ENCODE measurements at places on chromosomes 1 and 21. TPM values are rescaled to one million over a fixed set of nuclear protein-coding genes. Genes with fewer than 3 reads are reported as not detected.

- H3K27me3 ChIP-seq: peaks cover 86% of the 10 kb centered on the region
- H3K27ac ChIP-seq: no peak overlapping the region
- no peak overlapping the region for H3K4me3 ChIP-seq
- H3K36me3 ChIP-seq: no peaks in the 10 kb centered on the region
- no peak for DNase-seq
These were observed 65.8 kb downstream of the SYT2 start for GRCh38 chr1:202644219-202645096.

- no peaks in the 10 kb centered on the region for H3K36me3 ChIP-seq
- H3K27me3 ChIP-seq: no peaks in the 10 kb centered on the region
- no peak for DNase-seq
- H3K4me3 ChIP-seq: no peak overlapping the region
- H3K4me1 ChIP-seq: no peaks in the 10 kb centered on the region
- no peak overlapping the region for H3K27ac ChIP-seq
These were observed 102.2 kb downstream of the FCRL5 start for GRCh38 chr1:157450106-157450505.

The LAD1 gene
- not detected for total RNA-seq

DNA sequence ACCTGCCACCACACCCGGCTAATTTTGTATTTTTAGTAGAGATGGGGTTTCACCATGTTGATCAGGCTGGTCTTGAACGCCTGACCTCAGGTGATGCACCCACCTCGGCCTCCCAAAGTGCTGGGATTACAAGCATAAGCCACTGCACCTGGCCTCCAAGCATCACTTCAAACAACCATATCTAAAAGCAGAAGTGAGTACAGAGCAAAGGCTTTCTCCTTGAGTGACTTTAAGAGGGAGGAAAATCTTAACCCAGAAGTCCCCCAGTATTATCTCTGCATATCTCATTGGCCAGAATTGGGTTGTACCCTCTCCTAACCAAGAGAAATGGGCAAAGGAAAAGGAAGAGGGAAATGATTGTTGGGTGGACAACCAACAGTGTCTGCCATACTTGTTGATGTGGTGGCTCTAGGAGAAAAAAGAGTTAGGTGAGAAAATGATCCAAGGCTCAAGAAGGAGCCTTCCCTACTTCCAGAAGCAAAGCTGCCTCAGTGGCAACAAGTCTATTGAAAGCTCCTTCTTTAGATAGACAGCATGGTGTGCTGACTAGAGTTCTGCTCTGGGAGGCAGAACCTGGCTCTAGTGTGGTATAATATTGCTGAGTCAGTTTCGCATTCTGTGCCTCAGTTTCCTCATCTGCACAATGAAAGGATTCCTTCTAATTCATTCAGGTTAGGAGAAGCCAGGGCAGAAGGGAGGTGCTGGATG, 16.8 kb upstream of the FOXE3 start:
- DNase-seq: no peak
- H3K27me3 ChIP-seq: peaks cover 6% of the 10 kb centered on the region
- H3K27ac ChIP-seq: no peak overlapping the region
- no peaks in the 10 kb centered on the region for H3K36me3 ChIP-seq
- no peaks in the 10 kb centered on the region for H3K4me1 ChIP-seq

The SLC9C2 gene
- total RNA-seq: not detected

DNA sequence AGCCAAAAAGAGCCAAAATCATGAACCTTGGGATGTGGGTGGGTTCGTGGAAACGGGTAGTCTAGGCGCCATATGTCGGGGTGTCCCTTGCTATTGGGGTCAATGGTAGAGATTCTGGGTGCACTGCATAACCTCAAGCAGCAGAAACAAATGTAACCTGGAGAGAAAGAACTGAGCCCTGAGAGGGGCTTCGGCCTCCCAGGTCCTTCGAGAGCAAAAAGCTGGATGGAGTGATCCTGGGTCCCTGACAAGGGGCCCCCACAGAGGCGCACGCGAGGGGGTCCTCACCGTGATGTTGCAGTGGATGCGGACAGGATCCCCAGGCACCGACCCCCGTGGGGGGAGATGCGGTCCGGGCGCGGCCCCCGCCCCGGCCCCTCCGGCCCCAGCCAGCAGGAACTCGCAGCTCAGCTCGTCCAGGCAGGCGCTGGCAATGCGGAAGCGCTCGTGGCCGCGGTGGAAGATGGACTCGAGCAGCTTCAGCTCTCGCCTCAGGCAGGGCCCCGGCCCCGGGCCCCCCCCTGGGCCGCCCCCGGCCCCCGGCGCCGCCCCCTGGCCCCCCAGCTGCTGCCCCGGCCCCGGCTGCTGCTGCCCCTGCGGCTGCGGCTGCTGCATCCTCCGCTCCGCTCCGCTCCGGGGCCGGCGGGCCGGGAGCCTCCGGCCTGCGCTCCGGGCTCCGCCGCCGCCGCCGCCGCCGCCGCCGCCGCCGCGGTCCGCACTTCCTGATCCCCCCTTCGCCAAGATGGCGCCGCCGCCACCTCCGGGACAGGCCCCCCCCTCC, at the start of gene UBE2Q1:
UBE2Q1 (minus strand) TSS at position 724 of the 781 bp plus-strand sequence; CDS start at position 615, 109 bp downstream.
- peaks cover 37% of the 10 kb centered on the region for H3K36me3 ChIP-seq
- H3K4me3 ChIP-seq: peak within 1 kb of the TSS; percentile 87
- peak; percentile 40 for DNase-seq

The PLXNA2 gene
- 1.2 TPM for total RNA-seq

GRCh38 chr1:9421533-9421873, 117.8 kb upstream of the SLC25A33 start:
- H3K4me3 ChIP-seq: no peak overlapping the region
- peaks cover 40% of the 10 kb centered on the region for H3K27me3 ChIP-seq
- H3K4me1 ChIP-seq: peaks cover 56% of the 10 kb centered on the region
- no peak for DNase-seq
- no peak overlapping the region for H3K27ac ChIP-seq
- H3K36me3 ChIP-seq: no peaks in the 10 kb centered on the region

The FAM72C gene
- 11.1 TPM for total RNA-seq

DNA sequence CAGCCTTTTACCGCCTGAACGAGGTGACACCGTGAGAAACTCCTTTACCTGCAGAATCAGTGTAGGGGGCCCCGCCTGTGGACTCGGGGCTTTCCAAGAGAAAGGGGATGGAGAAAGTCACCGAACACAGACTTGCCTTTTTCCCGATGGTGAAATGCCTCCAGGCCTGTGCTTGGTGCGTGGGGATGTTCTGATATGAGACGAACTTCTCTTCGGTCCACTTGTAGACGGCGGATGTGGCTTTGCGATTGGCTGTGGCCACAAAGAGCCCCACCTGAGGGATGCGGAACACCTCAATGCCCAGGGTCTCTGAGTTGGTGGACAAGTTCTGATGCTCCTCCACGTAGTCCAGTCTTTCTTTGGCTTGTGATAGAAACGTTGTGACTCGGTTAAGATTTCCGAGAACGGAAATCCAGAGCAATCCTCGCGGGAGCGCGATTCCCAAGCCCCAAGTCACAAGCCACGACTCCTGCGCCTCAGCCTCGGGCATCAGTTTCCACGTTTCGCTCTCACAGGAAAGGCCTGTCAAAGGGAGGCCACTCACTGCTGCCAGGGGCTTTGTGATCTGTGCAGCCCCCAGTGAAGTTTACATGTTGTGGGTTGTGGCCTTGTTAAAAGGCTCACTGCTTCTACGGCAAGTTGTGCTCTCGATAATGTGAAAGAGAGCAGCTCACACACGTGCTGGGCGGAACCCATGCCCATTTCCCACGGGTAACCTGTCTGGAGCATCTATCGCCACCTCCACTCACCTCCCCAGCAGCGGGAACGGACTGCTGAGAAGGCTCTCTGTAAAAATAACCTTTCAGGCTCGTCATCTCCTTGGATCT, 12.6 kb downstream of the KRTAP10-1 start:
- DNase-seq: no peak
- H3K27me3 ChIP-seq: no peaks in the 10 kb centered on the region
- no peak overlapping the region for H3K4me3 ChIP-seq
- no peak overlapping the region for H3K27ac ChIP-seq
- no peaks in the 10 kb centered on the region for H3K4me1 ChIP-seq

The DYNLT4 gene
- 0.83 TPM for total RNA-seq

DNA sequence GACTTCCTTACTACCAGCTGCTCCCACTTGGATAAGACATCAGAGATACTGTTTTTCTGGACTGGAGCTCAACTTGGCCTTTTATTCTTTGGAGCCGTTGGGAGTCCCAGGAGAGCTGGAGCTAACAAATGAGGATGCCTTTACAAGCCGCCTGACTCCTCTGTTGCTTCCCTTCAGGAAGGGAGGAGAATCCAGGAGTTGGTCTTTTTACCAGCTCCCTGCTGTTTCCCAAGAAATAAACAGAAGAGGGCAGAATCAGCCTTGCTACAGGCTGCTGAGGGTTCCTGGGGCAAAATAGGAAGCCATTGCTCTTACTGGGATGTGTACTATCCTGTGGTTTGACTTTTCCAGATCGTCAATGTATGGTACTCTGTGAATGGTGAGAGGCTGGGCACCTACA, 1.5 kb downstream of the EIF3I start:
- DNase-seq: no peak
- H3K27me3 ChIP-seq: no peaks in the 10 kb centered on the region
- peak overlapping the region; percentile 99 for H3K4me3 ChIP-seq

- no peaks in the 10 kb centered on the region for H3K27me3 ChIP-seq
- no peak for DNase-seq
- H3K27ac ChIP-seq: no peak overlapping the region
These were observed 106.3 kb upstream of the DMRTA2 start for GRCh38 chr1:50529510-50529909.

GRCh38 chr1:39410915-39411436, 80.5 kb upstream of the BMP8A start:
- peak; percentile 65 for DNase-seq
- peaks cover 19% of the 10 kb centered on the region for H3K36me3 ChIP-seq
- no peak overlapping the region for H3K4me3 ChIP-seq
- no peak overlapping the region for H3K27ac ChIP-seq

DNA sequence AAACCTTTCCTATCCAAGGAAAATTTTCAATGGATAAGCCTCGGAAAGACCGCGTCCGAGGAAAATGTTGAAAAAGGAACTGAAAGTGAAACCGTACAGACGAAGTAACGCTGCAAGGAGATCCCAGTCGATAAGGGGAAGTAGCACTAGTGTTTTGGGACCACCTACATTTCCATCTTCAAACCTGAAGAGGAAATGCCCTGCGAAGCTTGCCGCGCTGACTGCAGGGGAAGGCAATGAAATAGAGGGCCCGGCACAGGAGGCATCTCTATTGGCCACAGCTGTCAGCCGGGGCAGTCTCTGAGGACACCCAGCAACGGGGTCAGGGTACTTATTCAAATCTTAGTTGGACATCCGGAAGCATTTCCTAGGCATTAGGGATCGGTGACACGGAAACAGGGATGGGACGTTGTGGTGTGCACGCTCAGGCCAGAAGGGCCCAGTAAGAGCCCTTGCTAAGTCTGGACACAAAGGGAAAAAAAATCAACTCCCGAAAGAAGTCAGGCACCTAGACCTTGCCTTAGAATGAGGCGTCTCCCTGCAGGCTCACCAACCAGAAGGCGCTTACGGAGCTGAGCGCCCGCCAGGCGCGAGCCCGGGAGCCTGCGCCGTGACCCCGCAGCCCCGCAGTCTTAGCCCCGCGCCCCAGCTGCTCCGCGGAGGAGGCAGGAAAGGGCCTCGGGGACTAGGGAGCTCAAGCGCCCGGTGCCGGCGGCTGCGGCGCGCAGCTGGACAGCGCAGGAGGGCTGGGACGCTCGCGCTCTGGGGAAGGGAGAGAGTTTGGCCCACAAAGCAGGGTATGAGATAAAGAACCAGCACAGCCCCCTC, 655 bp downstream of the USF1 start:
- DNase-seq: peak; percentile 78
- no peaks in the 10 kb centered on the region for H3K27me3 ChIP-seq
- peak overlapping the region; percentile 97 for H3K27ac ChIP-seq
- H3K36me3 ChIP-seq: peaks cover 73% of the 10 kb centered on the region
- peaks cover 51% of the 10 kb centered on the region for H3K4me1 ChIP-seq
- H3K4me3 ChIP-seq: peak overlapping the region; percentile 79

GRCh38 chr1:234848972-234849649, 239.1 kb upstream of the IRF2BP2 start:
- no peak overlapping the region for H3K27ac ChIP-seq
- H3K4me1 ChIP-seq: peaks cover 75% of the 10 kb centered on the region
- DNase-seq: no peak
- no peaks in the 10 kb centered on the region for H3K36me3 ChIP-seq
- H3K27me3 ChIP-seq: no peaks in the 10 kb centered on the region

DNA sequence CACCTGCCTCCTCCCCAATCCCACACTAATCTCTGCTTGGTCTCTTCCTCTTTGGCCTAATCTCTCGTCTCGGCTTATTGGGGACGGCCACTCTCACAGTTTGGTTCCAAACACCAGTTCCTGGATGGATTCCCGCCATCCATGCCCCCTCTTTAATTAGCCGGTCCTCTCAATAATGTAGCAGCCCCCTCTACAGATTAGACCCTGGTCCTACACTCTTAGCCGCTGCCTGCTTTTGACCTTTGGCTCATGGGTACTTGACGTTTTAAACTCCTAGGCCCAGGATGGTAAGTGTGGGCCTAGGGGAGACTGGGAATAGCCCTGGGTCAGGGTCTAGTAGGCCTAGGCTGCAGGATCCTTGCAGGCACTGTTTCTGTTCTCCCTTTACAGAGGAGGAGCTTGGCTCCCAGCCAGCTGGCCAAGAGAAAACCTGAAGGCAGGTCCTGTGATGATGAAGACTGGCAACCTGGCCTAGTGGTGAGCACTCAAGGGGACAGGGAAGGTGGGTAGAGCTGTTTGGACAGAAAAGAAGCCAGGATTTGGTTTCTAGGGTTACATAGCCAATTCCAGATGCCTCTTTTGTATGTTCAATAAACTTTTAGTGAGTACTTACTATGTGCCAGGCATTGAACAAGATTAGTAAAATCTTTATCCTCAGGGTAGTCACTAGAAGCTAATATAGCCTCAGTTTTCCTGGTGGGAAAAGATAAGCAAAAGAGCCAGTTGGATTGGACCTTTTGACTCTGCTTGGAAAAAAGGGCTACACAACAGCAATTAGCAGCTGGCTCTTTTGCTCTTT, 758 bp downstream of the RAD54L start:
- DNase-seq: peak; percentile 45
- H3K27ac ChIP-seq: peak overlapping the region; percentile 98
- peaks cover 54% of the 10 kb centered on the region for H3K4me1 ChIP-seq
- peak overlapping the region; percentile 99 for H3K4me3 ChIP-seq

The ETV3L gene
- not detected for total RNA-seq

- no peak overlapping the region for H3K4me3 ChIP-seq
- H3K36me3 ChIP-seq: no peaks in the 10 kb centered on the region
- no peaks in the 10 kb centered on the region for H3K27me3 ChIP-seq
- H3K27ac ChIP-seq: no peak overlapping the region
These were observed 57.4 kb downstream of the B3GALT5 start for GRCh38 chr21:39669976-39670661.

The ERO1B gene
- total RNA-seq: 2.6 TPM

The AADACL3 gene
- not detected for total RNA-seq

- no peak overlapping the region for H3K27ac ChIP-seq
- no peak for DNase-seq
- H3K4me1 ChIP-seq: peaks cover 10% of the 10 kb centered on the region
- H3K27me3 ChIP-seq: peaks cover 7% of the 10 kb centered on the region
These were observed 4.6 kb downstream of the S100A9 start for GRCh38 chr1:153362187-153362775.

DNA sequence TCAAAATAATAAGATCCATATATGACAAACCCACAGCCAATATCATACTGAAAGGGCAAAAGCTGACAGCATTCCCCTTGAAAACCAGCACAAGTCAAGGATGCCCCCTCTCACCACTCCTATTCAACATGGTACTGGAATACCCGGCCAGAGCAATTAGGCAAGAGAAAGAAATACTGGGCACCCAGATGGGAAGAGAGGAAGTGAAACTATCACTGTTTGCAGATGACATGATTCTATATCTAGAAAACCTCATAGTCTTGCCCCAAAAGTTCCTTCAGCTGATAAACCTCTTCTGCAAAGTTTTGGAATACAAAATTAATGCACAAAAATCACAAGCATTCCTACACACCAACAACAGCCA, 442.7 kb downstream of the PTBP2 start:
- H3K4me1 ChIP-seq: peaks cover 8% of the 10 kb centered on the region
- no peaks in the 10 kb centered on the region for H3K27me3 ChIP-seq
- H3K27ac ChIP-seq: no peak overlapping the region
- DNase-seq: no peak
- H3K36me3 ChIP-seq: no peaks in the 10 kb centered on the region

The CBR1 gene
- total RNA-seq: 51.1 TPM

All from activated CD4-positive, alpha-beta T cell treated with anti-CD3 and anti-CD28 coated beads, Interleukin-2, amount 10 ng/mL, durations not matched to agents 7 days and 5 days (primary cell).